Stimulated activated CD4-positive, alpha-beta T cell treated with anti-CD3 and anti-CD28 coated beads, Interleukin-4, amount 100 ng/mL, for 4 hours (primary cell): ENCODE measurements at places on chromosomes 7 and 10.

DNA sequence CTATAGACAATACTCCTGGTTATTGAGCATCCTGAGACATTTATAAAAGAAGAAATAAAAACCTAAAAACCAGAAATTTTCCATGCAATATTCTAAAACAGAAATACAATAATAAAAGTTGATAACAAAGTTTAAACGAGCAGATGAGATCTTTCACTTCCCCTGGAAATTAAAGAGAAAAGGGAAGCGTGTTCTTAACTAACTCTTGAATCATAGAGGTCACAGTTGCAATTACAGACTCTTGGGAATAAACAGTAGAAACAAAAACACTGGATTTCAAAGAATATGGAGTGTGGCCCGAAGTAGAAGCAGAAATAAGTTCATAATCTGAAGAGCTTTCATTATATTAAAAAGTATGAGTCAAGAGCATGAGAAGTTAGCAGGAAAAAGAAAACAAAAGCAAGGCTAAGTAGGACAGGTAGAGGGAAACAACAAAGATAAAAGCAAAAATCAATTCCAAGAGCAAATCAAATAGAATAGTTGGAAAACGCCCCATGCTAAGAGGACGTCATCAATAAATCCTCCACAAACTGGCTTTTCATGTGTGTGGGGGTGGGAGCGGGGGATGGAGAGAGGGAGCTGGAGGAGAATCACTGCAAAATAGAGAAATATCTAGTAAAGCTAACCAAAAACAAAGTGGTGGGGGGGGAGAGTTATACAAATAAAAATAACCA is 55.2 kb upstream of the C10orf71 start:
- DNase-seq, result no peak

DNA sequence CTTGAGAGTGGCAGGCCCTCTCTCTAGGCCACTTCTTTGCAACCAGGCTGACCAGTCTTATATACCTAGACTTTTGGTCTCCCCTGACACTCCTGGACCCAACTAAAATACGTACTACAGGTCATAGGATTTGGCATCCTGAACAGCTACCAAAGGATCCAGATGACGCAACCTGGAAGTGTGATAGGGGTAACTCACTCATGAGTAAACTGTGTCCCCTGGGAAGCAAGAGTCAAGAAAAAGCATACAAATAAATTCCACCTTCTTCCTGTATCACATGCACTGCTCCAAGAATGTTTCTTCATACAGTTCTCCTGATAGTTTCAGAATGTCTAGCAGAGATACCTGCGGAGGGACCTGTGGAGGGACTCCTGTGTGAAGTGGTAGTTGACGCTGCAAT is 172.3 kb downstream of the MDFIC start:
- no peak for DNase-seq

DNA sequence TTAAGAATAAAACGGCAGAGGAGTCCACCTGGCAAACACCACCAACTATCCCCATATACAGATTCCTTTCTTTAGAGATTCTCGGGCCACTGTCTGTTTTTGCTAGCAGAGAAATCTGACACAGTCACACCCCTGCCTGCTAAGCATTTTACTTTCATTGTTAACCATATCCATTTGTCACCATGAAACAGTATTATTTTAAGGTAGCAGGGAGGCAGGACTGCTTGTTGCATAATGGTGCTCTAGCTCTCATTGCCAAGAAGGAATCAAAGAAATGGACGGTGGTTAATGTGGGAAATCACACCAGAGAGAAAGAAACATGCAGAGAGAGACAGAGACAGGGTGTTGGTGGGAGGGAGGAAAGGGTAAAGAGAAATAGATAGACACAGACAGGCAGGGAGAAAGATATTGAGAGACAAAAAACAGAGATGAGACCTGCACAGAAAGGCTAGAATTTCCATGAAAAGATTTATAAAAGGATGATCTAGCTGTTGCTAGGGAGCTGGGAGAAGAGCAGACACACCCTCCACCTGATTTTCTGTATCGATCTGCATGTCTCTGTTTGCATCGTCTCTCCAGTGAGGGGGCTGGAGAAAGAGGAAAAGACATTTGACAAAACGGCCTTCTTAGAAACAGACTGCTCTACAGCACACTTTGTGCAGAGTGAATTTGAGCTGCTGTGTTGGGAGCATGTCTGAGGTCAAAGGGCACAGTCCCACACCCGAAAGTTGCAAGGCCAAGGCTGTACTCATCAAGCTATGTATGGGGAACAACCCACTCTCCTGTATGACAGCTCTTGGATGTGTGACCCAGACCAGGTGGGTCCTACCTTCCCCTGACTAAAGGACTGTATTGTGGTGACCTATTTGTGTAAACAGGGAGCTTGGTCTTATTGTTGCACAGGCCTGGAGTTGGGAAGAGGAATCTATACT is 303.1 kb downstream of the FZD1 start:
- no peak for DNase-seq

DNA sequence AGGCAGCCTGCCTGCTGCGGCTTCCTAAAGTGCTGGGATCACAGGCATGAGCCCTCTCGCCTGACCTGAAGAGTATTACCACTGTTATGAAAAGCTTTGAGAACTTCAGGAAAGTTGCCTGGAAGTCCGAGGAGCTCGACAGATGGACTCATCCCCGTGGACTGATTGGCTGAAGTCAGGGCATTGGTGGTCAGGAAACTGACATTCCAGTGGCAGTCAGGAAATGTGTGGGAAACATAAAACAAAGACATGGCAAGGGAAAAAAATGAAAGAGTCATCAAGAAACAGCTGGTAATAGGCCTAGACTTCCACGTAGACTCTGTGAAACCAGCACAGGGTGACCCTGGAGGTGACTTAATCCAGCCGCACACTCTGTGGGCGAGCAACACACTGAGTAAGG is 123.3 kb downstream of the CDH23 start:
- DNase-seq, result no peak

DNA sequence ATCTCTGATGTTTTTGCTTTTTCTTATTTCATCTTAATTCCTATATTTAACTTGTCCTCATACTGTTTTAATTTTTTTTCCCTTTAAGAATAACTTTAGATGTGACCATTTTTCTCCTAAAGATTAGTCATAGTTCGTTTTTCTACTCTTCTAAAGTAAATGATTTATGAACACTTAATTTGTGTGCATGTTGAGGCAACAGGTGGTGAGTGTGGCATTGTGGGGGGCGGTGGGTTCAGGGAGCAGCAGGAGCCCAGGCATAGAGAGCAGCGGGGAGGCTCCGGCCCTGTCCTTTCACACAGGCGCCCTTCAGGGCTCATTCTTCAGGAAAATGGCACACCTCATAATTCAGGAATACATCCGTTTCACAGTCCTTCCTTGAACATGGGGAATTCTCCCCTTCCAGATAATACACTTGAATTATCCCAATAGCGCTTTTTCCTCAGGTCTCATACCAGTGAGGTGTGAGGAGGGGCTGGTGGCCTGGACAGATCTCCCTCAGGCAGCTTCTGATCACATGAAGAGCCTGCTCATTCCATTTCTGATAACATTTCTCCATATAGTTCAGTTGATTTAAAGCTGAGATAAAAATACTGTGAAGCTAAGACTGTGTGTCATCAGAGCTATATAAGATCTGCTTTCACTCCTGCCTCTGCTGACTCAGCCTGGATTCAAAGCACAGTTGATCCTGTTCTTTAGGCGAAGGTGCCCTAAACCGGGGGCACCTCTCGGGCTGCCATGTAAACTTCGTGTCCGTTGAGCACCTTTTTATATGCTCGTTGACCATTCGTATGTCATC is 40.2 kb downstream of the CUL1 start:
- no peak for DNase-seq

DNA sequence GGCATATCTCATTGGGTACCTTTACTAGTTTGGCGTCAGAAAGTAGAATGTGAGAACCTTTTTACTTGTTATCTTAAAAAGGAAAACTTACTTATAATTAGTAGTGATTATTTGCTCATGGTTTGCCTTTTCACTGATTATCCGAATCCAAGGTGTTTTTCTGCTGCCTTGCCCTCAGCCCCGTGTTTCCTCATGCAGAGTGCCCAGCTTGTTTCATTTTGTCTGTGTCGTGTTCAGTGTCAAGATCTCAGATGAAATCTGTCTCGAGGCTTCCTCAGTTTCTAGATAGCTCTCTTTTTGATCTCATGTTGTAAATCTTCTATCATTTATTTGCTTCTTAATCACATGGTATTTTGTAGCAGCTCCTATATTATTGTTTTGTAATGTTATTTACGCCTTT is 30.1 kb downstream of the RPA3 start:
- DNase-seq, result no peak

GRCh38 chr10:101113890-101114403 is 17.2 kb upstream of the TLX1 start:
- DNase-seq, result no peak

DNA sequence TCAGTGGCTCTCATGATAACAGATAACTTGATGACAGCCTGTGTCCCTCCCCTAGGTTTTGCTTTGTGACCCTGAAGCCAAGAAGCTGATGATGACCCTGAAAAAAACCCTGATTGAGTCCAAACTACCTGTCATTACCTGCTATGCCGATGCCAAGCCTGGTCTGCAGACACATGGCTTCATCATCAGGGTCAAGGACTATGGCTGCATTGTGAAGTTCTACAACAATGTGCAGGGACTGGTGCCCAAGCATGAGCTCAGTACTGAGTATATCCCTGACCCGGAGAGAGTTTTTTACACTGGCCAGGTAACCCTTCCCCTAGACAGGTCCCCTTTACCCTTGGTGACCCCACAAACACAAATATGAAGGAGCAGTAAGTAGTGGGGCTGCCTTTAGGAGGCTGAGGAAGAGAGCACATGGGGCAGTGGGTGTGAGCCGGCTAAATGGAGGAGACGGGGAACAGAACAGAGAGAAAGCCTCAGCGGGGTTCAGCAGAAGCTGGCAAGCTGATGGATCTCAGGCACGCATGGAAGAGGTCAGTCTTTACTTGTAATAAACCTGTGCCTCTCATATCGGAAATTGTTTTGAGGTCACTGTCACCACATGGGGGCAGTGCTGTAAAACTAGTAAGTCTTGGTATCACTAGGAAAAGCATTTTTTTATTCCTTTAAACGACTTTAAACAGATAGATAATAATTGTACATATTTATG is 20.2 kb downstream of the PDCD11 start:
- peak; percentile 46 for DNase-seq

GRCh38 chr7:135742371-135742770 is 6.2 kb downstream of the FAM180A start:
- DNase-seq, result no peak

- DNase-seq, result no peak
These were observed 57.9 kb upstream of the INPP5A start for GRCh38 chr10:132479603-132480221.

DNA sequence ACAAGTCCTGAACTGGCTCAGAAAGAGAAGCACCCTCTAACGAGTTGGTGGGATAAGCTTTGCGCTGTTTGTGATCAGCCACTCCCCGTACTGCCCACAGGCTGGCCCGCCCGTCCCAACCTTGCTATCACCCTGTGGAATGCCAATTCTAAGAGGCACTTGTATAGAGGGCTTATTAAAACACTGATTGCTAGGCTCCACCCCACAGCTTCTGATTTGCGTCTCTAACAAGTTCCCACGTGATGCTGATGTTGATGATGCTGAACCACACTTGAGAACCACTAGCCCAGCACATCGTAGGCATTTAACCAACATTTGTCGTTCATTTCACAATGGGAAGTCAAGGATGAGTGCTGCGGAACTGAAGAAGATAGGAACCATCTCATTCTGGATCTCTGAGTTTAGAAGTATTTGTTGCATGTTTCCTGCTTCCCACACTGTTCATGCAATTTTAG is 12.7 kb upstream of the GSAP start:
- DNase-seq, result no peak

- no peak for DNase-seq
These were observed 253.7 kb upstream of the PITRM1 start for GRCh38 chr10:3426190-3426845.

GRCh38 chr7:151740081-151740851 is 136.6 kb downstream of the PRKAG2 start:
- DNase-seq, result no peak

GRCh38 chr7:1175967-1176851 is 16.2 kb upstream of the ZFAND2A start:
- peak; percentile 81 for DNase-seq

DNA sequence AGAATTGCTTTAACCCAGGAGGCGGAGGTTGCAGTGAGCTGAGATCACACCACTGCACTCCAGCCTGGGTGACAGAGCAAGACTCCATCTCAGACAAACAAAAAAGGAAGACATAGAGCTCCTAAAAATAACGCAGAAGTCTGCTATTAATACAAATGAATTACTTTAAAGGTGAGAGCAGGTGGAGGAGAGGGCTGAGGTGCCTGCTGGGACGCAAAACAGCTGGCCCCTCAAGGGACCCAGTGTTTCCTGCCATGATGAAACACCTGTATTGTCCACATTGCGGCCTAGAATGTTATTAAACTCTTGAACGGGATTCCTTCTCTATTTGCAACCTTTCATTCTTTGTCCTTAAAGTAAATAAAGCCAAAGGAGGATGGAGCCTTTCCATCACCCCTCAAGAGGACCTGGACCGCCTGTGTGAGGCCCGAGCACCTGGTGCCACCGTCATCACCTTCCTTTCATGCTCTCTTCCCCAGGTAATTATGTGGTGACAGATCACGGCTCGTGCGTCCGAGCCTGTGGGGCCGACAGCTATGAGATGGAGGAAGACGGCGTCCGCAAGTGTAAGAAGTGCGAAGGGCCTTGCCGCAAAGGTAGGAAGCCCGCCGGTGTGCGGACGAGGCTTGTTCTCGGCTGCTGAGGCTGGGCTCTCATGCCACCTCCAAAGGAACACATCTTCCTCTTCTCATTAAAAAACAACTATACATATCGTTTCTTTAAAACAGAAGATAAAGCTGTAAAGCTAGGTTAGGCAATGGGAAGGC is 136.7 kb downstream of the EGFR start:
- no peak for DNase-seq

DNA sequence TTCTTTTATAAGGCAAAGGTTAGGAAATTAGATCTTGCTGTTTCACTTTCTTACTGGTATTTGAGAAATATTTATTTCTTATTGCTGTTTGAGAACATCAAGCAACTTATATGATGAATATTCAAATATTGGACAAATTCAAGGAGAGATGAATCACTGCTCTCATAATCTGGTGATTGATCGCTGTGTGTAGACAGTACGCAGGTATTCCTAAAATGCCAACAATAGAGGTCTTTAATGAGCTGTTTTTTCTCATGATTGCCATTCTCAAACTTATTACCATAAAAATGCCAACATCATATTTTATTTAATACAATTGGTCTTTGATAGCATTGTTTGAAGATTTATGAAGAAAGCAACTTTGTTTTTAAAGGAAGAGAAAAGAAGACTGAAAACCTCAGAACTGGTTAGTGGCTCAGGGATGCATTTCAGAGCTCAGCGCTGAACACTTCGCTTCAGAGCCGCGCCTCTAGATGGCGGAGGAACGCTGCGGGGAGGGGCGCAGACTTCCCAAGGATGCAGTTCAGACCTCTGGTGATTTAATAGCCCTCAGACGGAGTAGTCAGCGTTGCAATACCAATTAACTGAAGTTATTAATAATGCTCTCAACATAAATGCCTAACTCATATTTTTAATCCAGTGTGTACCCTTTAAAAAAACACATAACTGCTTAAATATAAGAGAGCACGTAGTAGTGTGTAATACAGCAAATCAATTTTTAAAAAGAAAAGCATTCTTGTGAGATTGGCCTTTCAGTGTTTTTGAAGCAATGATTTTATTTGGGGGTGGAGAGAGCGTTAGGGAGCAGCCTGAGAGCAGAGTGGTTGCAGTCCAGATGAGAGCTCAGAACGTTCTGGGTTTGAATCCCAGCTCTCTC is 38.5 kb upstream of the STEAP4 start:
- DNase-seq, result no peak
